NB4 (cell line): ENCODE measurements at places on chromosomes 11 and 22.

DNA sequence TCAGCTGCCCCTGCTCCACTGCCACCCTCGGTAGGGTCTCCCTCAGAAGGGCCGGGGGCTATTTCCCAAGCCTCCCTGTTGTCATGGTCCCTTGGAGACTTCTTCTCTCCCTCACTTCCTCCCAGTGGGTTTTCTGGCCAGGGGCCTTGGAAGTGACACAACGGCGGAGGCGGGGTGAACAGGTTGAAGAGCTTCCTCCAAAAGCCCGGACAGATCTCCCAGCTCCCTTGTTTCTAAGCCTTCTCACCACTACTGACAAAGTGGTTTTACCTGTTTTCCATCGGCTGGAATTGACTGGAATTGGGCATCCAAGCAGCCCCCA, 14.5 kb downstream of the MYH9 start:
- DNase-seq: peak; percentile 92

DNA sequence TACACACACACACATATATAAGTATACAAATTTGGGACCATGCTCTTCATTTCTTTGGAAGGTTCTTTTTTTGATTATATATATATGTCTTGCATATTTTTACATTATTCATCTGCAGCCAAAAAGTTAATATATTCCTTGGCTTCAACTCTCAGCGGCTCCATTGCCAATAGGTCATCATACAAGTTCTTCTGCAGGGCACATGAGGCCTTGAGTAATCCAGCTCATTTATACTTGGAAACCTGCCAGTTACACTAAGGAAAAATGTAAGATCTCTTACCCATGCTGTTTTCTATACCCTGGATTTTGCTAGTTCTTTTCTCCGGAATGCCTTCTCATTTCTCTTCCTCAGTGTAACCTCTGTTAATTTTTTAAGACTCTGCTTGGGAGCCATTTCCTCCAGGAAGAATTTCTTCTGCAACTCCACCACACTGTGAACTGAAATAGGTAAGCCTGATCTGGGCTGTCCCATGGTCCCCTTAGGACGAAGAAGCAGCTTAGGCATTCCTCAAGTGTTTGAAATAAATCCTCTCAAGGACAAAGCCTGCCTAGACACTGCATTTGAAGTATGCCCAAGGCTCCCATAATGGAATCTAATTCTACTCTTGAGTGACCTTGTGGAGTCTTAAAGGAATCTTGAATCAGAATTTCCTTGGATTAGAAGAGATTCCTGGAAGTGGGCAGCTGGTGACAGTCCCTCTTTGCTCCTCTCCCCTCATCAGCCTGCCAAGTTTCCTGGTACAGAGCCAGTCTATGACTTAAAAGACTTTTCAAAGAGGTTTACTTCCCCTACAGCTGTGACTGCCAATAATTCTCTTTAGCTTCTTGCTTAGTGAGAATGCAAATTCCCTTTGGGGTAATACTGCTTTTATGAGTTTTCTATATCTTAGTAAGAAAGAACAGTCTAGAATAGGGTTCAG, 182.8 kb downstream of the C11orf87 start:
- DNase-seq: no peak

DNA sequence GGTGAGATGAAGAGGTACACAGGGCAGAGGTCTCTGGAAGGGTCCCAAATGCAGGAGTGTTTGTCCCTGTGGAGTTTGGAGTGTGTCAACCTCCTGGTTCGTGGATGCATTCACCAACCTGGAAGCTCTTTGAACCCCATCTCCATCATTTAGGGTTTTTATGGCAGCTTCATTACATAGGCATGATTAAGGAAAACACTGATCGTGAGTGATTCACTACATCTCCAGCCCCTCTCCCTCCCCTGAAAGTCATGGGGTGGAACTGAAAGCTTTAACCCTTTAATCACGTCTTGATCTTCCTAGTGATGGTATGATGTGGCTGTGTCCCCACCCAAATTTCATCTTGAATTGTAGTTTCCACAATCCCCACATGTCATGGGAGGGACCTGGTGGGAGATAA, 19.8 kb upstream of the INCENP start:
- no peak for DNase-seq

GRCh38 chr11:13429836-13430235, 33.2 kb downstream of the BTBD10 start:
- DNase-seq: no peak

- no peak for DNase-seq
Observed at GRCh38 chr11:74279256-74279655, 32.2 kb downstream of the P4HA3 start.

DNA sequence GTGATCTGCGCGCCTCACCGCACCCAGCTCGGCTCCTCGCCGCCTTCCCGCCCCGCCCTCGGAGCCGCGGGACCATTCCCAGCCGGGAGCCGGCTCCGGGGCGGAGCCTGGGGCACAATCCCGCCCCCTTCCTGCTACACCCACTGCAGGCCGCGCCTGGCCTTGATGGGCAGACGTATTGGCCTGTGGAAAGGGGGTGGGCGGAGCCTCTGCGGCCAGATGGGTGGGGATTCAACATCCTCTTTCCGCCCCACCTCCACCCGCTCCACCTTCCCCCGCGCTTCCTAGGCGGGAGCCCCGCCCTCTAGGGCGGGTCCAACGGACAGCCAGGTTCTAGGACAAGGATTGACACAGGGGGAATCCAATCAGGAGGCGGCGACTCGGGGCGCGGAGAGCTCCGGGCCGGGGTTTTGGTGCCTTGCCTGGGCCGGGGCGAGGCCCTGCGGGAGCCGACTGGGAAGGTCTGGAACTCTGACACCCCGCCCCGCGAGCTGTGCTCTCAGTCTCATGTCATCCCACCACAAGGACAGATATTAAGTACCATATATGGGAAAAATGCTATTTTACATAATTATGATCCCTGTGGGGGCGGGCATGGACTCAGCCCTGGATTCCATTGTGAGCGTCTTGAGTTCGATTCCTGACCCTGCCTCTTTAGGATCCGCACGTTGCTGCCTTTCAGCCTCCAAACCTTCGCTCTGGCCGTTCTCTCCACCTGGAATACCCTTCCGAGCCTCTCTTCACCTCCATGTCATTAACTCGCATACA, at the start of gene MYH9:
TSS of gene MYH9 (minus strand) at position 9 of the 768 bp plus-strand sequence. CDS start 38,731 bp downstream, outside the sequence.
- DNase-seq: peak; percentile 99

DNA sequence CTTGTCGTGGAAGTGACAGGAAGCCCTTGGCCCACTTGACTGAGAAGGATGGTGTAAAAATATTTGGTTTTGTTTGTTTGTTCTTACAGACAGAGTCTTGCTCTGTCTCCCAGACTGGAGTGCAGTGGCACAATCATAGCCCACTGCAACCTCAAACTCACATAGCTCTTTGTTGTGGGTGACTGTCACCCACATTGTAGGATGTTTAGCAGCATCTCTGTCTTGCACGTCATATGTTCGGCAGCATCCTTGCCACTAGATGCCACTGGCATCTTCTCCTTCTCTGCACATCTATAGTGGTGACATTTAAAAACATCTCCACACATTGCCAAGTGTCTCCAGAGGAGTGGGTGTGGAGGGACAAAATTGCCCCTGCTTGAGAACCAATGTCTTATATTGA, 56.8 kb downstream of the PRR5L start:
- no peak for DNase-seq

- no peak for DNase-seq
Observed at GRCh38 chr11:12556788-12557384, 117.3 kb upstream of the TEAD1 start.

DNA sequence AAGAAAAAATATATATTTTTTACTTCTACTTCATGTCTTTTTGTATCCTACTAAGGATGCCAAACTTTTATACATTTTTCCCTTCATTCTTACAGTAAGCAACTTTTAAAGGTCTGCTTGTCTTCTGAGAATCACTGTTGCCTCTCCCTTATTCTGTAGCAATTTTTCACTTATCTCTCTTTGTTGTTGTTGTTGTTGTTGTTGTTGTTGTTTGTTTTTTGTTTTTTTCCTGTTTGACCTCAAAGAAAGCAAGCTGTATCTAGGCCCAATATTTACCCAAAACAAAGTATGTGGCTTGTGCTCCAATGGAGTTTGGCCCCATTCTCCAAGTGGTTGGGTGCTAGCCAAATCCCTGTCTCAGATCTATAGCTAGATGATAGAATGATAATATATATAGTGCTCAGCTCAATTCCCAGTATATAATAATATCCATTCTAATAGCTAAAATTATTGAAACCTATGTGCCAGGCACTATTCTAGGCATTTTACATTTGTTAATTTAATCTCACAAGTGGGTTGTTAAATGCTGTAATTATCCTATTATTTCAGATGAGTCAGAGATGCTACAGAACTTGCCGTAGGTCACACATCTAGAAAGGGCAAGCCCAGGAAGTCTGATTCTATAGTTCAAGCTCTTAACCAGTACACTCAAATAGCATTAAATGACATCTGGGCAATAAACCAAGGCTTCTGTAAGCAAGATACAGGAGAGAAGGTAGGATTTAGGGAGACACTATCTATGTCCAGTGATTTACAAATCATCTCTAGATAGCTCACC, 205.1 kb upstream of the PITPNB start:
- DNase-seq: no peak

GRCh38 chr22:25744694-25745093, 2.7 kb downstream of the MYO18B start:
- no peak for DNase-seq

DNA sequence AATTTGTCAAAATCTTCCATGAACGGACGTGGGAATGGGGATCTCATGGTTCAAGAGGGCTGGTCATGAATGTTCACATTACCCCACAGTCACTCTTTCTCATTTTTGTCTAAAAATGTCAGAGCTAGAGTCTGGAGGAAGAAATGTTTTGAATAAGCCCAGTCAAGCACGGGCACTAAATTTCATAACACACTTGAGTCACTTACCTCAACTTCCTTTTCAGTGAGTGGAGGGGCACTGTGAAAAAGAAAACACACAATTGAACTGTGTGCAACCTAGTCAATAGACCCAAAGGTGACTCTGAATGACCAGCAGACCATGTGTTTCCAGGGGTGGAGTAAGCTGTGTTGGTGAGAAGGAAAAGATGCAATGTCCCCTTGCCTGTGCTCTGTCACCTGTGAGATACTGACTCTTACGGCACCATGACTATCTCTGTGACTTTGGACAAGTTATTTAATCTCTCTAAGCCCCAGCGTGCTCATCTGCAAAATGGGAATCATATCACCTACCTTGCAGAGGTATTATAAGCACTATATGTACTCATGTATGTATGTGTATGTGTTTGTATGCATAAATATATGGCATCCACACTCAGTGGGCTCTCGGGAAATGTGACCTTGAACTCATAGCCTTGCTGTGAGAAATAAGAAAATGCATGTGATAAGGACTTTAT, 38.2 kb upstream of the LYVE1 start:
- DNase-seq: peak; percentile 89

- no peak for DNase-seq
Observed at GRCh38 chr22:29842172-29842571, 4.1 kb upstream of the ASCC2 start.

- DNase-seq: no peak
Observed at GRCh38 chr11:8567602-8568198, 26.3 kb downstream of the STK33 start.

GRCh38 chr11:119992171-119993051, 145.5 kb downstream of the TRIM29 start:
- no peak for DNase-seq

DNA sequence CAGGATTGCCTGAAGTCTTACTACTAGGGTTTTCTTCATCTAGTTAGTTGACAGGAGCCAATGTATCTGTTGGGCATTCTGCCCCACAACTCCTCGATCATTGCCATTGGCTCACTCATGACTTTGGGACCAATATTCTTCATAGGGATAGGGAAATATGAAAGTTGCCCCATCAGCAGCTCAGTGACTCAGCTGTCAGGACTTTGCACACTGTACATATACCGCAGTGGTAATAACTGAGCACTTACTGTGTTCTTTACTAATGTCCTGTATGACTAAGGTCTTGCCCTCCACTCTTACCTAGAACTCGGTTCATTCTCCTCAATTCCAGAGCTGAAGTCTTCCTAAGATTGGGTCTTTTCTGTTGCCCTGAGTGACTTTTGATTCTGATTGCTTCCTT, 46.8 kb upstream of the PGR start:
- no peak for DNase-seq

- no peak for DNase-seq
Observed at GRCh38 chr11:88359114-88359513, 21.6 kb upstream of the CTSC start.

- peak; percentile 65 for DNase-seq
Observed at GRCh38 chr11:130213143-130213978, 53.8 kb downstream of the ST14 start.

DNA sequence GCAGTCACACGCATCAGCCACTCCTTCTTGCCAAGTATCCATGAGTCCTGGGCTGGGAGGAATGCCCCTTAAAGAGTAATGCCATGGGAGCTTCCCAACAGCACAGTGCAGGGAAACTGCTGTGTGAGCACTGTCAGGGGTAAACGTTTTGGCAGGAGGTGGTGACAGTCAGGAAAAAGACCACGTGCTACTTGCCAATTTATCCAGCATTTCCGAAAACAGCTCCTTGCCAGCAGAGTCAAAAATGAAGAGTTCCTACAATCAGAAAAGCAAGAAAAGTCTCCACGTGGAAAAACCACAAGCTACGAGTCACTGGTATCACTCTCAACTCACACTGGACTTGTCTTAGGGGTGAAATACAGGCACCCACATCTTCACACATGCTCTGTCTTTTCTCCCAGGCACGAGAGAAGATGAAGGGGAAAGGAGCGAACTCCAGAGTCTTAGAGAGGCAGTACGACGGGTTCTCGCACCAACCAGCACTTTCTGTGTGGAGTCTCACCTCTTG, 9.9 kb downstream of the IFT27 start:
- no peak for DNase-seq

DNA sequence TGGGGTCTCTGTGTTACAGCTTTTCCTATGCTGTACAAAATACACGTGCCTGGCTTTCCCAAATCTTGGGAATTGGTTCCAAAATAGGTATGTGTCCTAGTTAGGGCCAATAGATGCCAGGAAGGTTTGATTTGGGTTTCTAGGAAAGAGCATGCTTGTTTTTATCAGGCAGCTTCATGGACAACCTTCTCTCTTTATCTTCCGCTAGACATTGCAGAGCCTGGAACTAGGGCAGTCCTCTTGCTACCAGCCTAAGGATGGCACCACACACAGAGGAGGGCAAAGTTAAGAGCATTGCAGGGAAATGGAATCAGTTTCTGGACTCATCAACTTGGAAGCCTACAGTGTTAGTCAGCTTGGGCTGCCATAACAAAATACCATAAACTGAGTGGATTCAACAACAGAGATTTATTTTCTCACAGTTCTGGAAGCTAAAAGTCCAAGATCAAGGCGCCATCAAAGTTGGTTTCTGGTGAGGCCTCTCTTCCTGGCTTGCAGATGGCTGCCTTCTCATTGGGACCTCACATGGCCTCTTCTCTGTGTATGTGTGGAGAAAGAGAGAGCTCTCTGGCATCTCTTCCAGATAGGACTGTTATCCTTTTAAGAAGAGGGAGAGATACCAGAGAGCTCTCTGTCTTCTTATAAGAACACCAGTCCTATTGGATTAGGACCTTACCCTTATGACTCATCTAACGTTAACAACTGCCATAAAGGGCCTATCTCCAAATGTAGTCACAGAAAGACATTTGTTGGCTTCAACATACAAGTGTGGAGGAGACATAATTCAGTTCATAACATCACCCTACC, 27.3 kb upstream of the CREB3L1 start:
- no peak for DNase-seq
